Muscle of back (tissue), 13 donors: ENCODE measurements at places on chromosomes 2 and 18.
A peak's percentile ranks its signal among the peaks of the same experiment; 100 is the strongest.

- DNase-seq, result no peak
These were observed 31.8 kb upstream of the MEX3C start for GRCh38 chr18:51229328-51229727.

- DNase-seq, result no peak
These were observed 8.5 kb downstream of the OTX1 start for GRCh38 chr2:63058921-63059792.

DNA sequence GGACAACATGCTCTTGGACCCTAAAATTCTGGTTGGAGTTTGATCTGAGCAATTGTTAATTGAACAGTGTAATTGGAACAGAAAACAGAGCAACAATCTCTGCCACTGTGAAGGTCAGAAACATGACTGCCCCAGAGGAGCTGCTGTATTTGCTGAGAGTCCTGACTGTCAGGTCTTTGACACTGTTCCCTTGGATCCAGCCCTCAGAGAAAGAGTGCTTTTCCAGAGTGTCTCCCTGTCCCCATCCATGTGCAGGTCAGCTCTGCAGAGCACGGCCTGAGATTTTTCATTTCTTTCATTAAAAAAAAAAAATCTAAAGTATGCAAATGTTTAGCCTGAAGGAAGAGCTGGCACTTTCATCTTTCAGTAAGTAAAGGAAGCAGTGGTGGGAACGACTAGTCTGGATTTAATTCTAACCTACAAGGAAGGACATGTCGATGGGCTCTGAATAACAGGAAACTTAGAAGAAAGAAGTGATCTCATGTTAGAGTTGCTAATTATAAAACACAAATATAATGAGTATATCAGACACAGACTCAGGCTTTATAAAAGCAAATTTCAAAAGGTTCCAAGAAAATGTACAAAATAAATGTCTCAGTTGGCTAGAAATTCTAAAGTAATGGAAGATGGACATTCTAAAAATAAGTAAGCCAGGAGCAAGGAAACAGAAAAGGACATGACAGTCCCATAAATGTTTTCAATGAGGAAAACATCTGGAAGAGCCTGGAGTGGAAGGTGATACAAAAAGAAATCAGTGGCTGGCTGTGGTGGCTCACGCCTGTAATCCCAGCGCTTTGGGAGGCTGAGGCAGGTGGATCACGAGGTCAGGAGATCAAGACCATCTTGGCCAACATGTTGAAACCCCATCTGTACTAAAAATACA lies 876.5 kb downstream of the EPHA4 start:
- DNase-seq, result peak; percentile 23

GRCh38 chr18:59266459-59266858 lies 6.8 kb downstream of the RAX start:
- DNase-seq, result no peak

- no peak for DNase-seq
These were observed 12.2 kb upstream of the ACKR3 start for GRCh38 chr2:236557306-236558030.

GRCh38 chr2:36169843-36170242 lies 185.7 kb upstream of the CRIM1 start:
- no peak for DNase-seq

GRCh38 chr2:233831861-233832260 lies 22.5 kb downstream of the HJURP start:
- no peak for DNase-seq
